Vein endothelial cell (primary cell): ENCODE measurements at places on chromosomes 2 and 18. TPM values are rescaled to one million over a fixed set of nuclear protein-coding genes. Genes with fewer than 3 reads are reported as not detected.

Gene GCA
- 7.8 TPM in 2 replicates for total RNA-seq

Gene STAT4
- 1.4 and 3.6 TPM in 2 replicates for total RNA-seq

Gene DSC3
- total RNA-seq = 0.10 and 0.33 TPM in 2 replicates

Gene PAX8
- total RNA-seq = 0.48 and 1.3 TPM in 2 replicates

Gene HOXD10
- total RNA-seq = 2.2 and 2.3 TPM in 2 replicates
